ENCODE measurements at places on chromosomes 11 and 22. TPM values are rescaled to one million over a fixed set of nuclear protein-coding genes. Genes with fewer than 3 reads are reported as not detected.

LIF gene
- 0.30 TPM for total RNA-seq

JAML gene
- 30.3 TPM for total RNA-seq

POLR3H gene
- 13.4 TPM for total RNA-seq

MED15 gene
- total RNA-seq = 181 TPM

UBQLN3 gene
- not detected for total RNA-seq

IGLL5 gene
- total RNA-seq = not detected

SLC22A24 gene
- not detected for total RNA-seq

TRIM51 gene
- not detected for total RNA-seq

OR52E6 gene
- not detected for total RNA-seq

FAM180B gene
- total RNA-seq = 0.55 TPM

CNIH2 gene
- total RNA-seq = 4.1 TPM

POTEH gene
- total RNA-seq = not detected

CTTN gene
- total RNA-seq = 0.45 TPM

USP2 gene
- total RNA-seq = 2.0 TPM

HBG2 gene
- total RNA-seq = not detected

DNA sequence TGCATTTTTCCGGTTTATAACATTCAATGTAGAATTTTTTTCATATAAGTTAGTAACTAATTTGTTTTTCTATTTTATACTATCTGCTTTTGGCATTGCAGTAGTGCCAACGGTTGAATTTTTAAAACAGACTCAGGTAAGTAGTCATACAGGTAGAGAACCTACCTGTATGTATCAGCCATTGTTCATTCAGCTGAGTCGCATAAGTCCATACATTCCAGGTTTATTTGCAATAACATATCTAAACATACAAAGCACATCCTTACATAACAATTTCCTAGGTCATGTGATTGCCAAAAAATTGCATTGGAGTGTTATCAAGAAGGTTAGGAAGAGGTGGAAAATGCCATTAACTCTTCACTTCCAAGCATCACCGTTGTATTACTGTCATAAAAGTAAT is 1059.3 kb upstream of the CNTN5 start:
- H3K4me3 ChIP-seq = no peak overlapping the region
- H3K36me3 ChIP-seq = no peaks in the 10 kb centered on the region
- no peak for DNase-seq
- H3K4me1 ChIP-seq = no peaks in the 10 kb centered on the region

- no peaks in the 10 kb centered on the region for H3K4me1 ChIP-seq
- no peaks in the 10 kb centered on the region for H3K36me3 ChIP-seq
- H3K27ac ChIP-seq = no peak overlapping the region
- no peak for DNase-seq
- no peak overlapping the region for H3K4me3 ChIP-seq
- H3K27me3 ChIP-seq = no peaks in the 10 kb centered on the region
Observed at GRCh38 chr11:35372565-35373283, 46.6 kb downstream of the SLC1A2 start.

GRCh38 chr11:117020869-117021564 is 77.2 kb downstream of the SIK3 start:
- H3K27ac ChIP-seq = no peak overlapping the region
- peaks cover 3% of the 10 kb centered on the region for H3K36me3 ChIP-seq
- DNase-seq = no peak
- peaks cover 47% of the 10 kb centered on the region for H3K4me1 ChIP-seq
- H3K27me3 ChIP-seq = no peaks in the 10 kb centered on the region

DNA sequence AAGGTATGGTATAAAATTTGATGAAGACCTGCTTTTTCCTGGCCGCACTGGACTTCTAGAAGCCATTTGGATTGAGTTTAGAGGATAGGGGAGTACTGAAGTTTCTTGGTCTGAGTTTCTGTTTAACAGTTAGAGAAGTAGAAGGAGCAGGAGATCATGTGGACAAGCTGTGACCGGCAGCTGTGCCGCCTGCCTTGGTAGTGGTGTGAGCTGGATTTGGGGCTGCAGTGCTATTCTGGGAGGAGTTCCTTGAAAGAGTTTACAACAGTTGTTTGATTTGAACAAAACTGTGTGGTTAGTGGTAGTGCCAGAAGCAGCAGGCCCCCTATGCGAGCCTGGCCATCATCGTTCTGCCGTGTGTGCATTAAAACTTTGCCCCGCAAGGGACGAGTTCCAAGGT is 105.2 kb downstream of the PDHX start:
- no peak overlapping the region for H3K4me3 ChIP-seq
- H3K36me3 ChIP-seq = no peaks in the 10 kb centered on the region
- DNase-seq = no peak

DNA sequence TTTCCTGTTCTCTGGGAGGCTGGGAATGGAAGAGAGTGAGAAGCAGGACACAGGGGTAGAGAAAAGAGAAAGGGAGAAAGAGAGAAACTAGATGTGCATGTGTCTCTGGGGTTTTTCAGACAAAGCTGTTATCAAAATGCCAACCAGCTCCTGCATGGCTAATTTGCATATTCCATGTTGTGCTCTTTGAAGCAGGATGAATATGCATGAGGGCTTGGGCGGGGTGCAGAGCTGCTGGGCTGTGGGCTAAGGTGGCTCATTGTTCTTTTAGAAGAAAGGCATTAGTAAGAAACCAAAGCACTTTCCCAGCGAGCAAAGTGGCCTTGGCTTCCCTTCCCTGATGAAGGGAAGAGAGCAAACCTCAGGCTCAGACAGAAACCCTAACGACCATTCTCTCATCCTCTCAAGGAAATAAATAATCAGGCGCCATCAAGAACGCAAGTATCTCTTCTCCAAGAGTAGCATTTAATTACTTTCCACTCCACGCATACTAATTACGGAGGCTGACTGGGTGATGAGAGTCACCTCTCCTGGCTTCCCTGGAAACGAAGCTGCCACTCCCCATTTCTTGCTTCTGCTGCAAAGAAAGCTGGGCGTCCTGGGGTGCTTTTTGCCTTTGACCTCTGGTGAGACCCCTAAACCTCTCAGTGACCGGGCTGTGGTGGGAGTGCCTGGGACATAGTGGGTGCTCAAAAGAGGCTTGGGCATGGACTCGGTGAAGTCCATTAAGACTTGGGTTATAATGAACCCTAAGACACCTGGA is 54.2 kb downstream of the FEZ1 start:
- no peak overlapping the region for H3K27ac ChIP-seq
- no peaks in the 10 kb centered on the region for H3K36me3 ChIP-seq
- H3K4me3 ChIP-seq = no peak overlapping the region
- peaks cover 12% of the 10 kb centered on the region for H3K27me3 ChIP-seq
- no peak for DNase-seq
- H3K4me1 ChIP-seq = no peaks in the 10 kb centered on the region

- no peak overlapping the region for H3K27ac ChIP-seq
- H3K4me1 ChIP-seq = no peaks in the 10 kb centered on the region
- DNase-seq = no peak
- no peaks in the 10 kb centered on the region for H3K27me3 ChIP-seq
- H3K4me3 ChIP-seq = no peak overlapping the region
- no peaks in the 10 kb centered on the region for H3K36me3 ChIP-seq
Observed at GRCh38 chr11:75644370-75644769, 24.5 kb downstream of the MAP6 start.

- H3K27ac ChIP-seq = no peak overlapping the region
- no peak for DNase-seq
- no peaks in the 10 kb centered on the region for H3K27me3 ChIP-seq
Observed at GRCh38 chr11:106278391-106278790, 200.9 kb downstream of the AASDHPPT start.

DNA sequence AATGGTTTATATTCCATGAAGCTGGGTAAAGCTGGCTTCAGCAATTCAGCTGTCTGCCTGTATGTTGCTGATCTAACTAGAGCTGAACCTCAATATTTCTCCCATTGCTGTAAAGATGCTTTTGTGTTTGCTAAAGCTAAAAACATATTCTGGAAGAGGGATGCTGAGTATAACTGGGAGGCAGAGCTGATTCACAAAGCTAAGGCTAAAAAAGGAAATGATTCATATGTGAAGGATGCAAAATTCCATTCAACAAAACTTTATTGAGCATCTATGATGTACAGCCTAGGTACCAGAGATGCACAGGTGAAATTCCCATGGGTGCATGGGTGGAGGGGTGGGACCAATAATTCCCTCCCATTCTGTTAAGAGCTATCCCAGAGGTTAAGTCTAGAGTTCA is 193.9 kb downstream of the KIF18A start:
- no peak overlapping the region for H3K4me3 ChIP-seq
- H3K36me3 ChIP-seq = no peaks in the 10 kb centered on the region
- H3K27ac ChIP-seq = no peak overlapping the region
- DNase-seq = no peak
- H3K4me1 ChIP-seq = no peaks in the 10 kb centered on the region

GRCh38 chr11:93132836-93133235 is 65.0 kb downstream of the SLC36A4 start:
- no peaks in the 10 kb centered on the region for H3K36me3 ChIP-seq
- H3K4me1 ChIP-seq = no peaks in the 10 kb centered on the region
- no peak overlapping the region for H3K27ac ChIP-seq

DNA sequence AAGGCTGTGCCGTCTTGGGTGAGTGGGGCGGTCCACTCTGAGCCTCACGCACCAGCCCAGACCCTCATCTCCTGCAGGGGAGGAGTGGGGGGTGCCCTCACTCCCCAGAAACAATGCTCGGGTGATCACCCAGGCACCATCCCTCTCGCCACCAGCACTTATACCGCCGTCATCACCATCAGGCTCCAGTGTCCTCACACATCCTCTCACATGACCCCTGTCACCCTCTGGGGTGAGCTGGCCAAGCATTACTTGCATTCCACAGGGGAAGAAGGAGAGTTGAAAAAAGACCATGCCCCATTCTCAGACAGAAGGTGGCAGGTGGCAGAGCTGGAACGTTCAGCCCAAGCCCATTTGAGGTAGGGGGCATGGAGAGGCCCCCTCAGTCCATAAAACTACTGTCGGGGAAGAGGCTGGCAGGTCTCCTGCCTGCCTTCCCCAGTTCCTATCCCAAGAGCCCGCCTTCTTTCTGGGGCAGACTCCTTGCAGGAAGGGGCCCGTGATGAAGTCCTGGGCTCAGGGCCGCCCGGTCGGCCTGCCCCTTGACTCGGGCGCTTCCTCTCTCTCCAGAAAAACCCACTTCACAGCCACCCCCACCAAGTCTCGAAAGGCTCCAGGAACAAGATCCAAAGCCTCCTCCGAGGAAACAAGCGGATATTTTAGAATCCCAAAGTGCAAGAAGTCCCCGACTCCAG is 153.3 kb downstream of the DSCAML1 start:
- no peaks in the 10 kb centered on the region for H3K36me3 ChIP-seq
- no peak for DNase-seq
- no peaks in the 10 kb centered on the region for H3K4me1 ChIP-seq
- H3K4me3 ChIP-seq = no peak overlapping the region

GRCh38 chr11:26608507-26609146 is 36.6 kb upstream of the MUC15 start:
- H3K27me3 ChIP-seq = no peaks in the 10 kb centered on the region
- H3K36me3 ChIP-seq = no peaks in the 10 kb centered on the region
- no peak overlapping the region for H3K4me3 ChIP-seq
- no peak for DNase-seq
- no peak overlapping the region for H3K27ac ChIP-seq
- no peaks in the 10 kb centered on the region for H3K4me1 ChIP-seq

- peaks cover 7% of the 10 kb centered on the region for H3K36me3 ChIP-seq
- no peak overlapping the region for H3K27ac ChIP-seq
- no peak for DNase-seq
- no peaks in the 10 kb centered on the region for H3K27me3 ChIP-seq
Observed at GRCh38 chr22:17898375-17898774, 124.1 kb upstream of the BID start.

DNA sequence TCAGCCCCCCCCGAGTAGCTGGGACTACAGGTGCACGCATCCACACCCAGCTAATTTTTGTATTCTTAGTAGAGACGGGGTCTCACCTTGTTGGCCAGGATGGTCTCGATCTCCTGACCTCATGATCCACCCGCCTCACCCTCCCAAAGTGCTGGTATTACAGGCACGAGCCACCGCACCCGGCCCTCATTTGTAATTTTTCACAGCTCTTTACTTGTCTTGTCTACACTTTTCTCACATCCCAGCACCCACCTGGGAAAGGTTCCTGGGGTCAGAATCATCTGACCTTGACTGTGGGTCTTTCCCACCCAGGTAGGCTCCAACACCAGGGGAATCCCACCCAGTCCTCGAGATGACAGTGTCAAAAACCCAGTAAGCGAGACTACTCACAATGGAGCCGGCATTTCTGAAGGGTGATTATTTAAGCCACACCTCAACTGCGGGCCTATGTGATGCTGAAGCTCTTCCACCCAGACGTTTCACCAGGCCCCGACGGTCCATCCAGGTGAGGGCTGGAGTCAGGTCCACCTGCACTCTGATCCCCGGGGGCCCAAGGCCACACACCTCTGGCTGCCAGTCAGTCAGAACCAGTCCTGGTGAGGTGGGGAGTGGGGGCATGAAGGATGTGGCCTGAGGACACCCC is 23.4 kb downstream of the CELSR1 start:
- no peak overlapping the region for H3K4me3 ChIP-seq
- H3K27ac ChIP-seq = no peak overlapping the region

GRCh38 chr22:47294576-47294975 is 532.1 kb downstream of the TBC1D22A start:
- no peak overlapping the region for H3K4me3 ChIP-seq
- H3K4me1 ChIP-seq = no peaks in the 10 kb centered on the region
- H3K27ac ChIP-seq = no peak overlapping the region
- no peaks in the 10 kb centered on the region for H3K36me3 ChIP-seq
- no peaks in the 10 kb centered on the region for H3K27me3 ChIP-seq

GRCh38 chr11:99424313-99425084 is 403.8 kb downstream of the CNTN5 start:
- H3K27me3 ChIP-seq = no peaks in the 10 kb centered on the region
- no peak for DNase-seq
- no peak overlapping the region for H3K4me3 ChIP-seq
- no peak overlapping the region for H3K27ac ChIP-seq
- no peaks in the 10 kb centered on the region for H3K36me3 ChIP-seq

GRCh38 chr22:42269432-42270175 is 849 bp downstream of the TCF20 start:
- H3K27me3 ChIP-seq = no peaks in the 10 kb centered on the region
- DNase-seq = peak; percentile 63
- peak overlapping the region; percentile 85 for H3K4me3 ChIP-seq
- H3K36me3 ChIP-seq = no peaks in the 10 kb centered on the region

DNA sequence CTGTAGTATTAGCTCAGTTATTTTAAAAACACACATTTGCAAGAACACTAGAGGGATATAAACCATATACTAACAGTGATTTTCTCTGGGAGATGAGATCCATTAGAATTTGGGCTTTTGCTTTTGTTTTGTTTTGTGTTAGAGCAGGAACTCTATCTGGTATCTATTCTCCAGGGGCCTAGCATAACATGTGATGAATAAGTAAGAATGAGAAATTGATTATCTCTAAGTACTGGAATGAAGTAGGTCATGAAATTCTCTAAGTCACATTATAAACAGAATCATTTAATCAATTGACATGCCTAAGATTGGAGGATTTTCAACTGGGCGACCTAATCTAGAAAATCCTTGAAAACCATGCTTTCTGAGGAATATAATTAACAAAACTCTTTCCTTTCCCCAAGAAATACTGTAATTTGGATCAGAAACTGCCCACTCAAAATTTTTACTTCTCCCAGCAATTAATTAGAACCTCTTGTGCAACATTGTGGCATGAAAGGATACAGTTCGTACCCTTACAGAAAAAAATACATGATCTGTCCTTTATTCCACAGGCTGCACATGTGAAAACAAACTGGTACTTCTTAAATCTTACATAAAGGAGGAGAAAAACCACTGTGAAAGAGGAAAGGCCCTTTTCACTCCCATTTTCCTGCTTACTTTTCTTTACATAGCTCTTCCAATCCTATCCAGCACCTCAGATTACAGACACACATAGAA is 93.5 kb downstream of the MRTFA start:
- peaks cover 4% of the 10 kb centered on the region for H3K36me3 ChIP-seq
- no peaks in the 10 kb centered on the region for H3K27me3 ChIP-seq
- H3K4me1 ChIP-seq = no peaks in the 10 kb centered on the region
- H3K4me3 ChIP-seq = no peak overlapping the region
